ENCODE measurements at places on chromosomes 6 and 20.

- no peak for DNase-seq
Observed at GRCh38 chr6:128558021-128558420, 37.6 kb upstream of the PTPRK start.

DNA sequence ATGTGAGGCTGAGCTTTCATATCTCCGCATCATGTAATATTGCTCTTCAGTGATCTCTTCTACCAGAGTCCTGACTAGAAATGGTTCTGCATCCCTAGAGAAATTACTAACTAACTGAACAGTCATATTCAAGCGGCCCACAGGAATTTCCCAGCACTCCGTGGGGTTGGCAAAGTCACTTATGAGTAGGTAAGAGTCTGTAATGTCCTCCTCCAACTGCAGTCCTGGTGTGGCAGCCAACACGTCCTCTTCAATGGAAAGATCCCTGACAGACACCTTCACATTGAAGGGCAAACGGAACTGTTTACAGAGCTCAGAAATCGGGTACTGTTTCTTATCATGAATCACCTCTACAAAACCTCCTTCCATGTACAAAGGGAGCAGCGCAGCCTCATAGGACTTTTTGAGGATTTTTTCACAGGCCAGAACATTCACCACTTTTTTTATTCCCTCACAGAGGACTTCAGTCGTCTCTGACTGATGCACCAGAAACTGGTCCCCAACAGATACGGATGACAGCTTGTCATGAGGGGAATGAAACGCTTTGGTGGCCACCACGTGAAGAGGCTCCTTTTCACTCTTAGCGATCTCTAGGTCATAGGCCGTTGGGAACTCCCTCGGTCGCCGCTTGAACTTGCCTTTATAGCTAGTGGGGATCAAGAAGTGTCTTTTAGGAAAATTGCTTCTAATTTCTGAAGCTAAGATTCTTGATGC is 87.7 kb downstream of the THEMIS start:
- DNase-seq: no peak

DNA sequence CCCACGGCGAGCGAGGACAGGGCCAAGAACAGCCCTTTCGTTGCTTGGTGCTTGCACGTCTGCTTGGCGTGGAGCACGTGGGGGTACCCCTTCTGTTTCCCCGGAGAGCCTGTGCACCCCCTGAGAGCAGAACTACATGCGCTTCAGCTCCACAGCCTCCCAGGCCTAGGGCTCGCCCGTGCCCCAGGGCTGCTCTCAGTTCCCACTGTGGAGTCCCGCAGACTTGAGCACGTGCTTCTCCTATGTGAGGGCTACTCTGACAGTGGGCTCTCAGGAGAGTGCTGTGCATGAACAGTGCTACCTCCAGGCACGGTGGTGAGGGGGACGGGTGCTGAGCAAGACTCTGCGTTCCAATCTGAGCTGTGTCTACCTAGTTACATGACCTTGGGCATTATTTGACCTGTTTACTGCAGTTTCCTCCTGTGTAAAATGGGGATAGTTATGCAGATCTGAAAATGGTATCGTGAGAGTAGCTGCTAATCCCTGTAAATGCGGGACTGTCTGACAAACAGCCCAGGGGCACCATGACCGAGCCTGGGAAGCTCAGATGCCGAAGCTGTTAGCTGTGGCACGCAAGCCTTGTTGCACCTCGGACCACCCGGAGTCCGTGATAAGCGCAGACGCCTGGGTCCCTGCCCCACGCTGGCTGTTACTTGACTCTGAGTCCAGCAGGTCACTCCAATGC is 82.4 kb downstream of the IRF4 start:
- DNase-seq: no peak

- DNase-seq: no peak
Observed at GRCh38 chr6:114569669-114570068, 226.8 kb upstream of the HS3ST5 start.

GRCh38 chr6:112986321-112986720 is 639.2 kb downstream of the RFPL4B start:
- DNase-seq: no peak

DNA sequence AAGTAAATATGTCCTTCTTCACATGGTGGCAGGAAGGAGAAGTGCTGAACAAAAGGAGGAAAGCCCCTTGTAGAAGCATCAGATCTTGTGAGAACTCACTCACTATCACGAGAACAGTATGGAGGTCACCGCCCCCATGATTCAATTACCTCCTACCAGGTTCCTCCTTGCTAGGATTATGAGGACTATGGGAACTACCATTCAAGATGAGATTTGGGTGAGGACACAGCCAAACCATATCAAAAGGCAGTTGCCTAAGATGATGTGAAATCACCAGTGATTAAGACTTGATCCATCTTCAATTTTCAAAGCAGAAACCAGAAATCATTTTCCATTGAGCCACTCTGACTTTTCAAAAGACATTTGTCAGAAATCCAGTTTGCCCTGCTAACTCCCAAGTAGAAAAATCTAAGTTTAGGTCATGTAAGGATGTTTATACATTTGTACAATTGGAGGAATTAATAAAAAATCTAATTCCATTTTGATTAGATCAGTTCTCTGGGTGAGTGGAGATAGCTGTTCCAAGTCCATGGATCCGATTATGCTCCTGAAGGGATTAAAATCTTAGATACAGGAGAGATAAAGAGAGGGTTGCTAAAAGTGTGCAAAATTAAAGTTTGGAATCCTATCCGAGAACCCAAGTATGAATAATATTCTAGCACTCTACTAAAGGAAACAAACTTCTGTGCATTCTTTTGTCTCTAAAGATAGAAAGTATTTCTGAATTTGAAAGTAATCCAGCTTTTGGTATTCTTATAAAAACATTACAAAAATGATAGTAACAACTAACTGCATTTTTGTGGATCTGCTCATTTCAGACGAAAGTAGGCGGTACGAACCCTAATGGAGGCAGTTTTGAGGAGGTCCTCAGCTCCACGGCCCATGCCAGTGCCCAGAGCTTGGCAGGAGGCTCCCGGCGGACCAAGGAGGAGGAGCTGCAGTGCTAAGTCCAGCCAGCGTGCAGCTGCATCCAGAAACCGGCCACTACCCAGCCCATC is 39.5 kb downstream of the HDDC2 start:
- DNase-seq: no peak

DNA sequence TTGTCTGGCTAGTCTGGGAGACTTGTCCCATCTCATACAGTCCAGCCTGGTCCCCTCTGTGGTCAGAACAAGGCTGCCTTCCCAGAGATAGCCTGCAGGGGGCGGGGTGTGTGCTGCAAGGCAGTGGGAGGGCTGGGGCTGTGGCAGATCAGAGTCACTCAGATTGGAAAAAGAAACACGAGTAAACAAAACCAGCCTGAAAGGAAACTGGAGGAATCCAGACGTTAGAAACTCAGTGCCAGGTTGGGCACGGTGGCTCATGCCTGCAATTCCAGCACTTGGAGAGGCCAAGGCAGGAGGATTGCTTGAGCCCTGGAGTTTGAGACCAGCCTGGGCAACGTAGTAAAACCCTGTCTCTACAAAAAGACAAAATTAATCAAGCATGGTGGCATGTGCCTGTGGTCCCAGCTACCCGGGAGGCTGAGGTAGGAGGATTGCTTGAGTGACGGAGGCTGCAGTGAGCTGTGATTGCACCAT is 20.2 kb downstream of the LEMD2 start:
- DNase-seq: no peak

- DNase-seq: no peak
Observed at GRCh38 chr6:137923866-137924653, 57.0 kb downstream of the TNFAIP3 start.

GRCh38 chr6:34852406-34853085 is 35.3 kb downstream of the TAF11 start:
- no peak for DNase-seq
